ENCODE measurements at places on chromosomes 4 and X. TPM values are rescaled to one million over a fixed set of nuclear protein-coding genes. Genes with fewer than 3 reads are reported as not detected.

- no peak for DNase-seq
- H3K27me3 ChIP-seq: no peaks in the 10 kb centered on the region
- no peaks in the 10 kb centered on the region for H3K36me3 ChIP-seq
- H3K4me3 ChIP-seq: no peak overlapping the region
These were observed 40.4 kb upstream of the PDLIM5 start for GRCh38 chr4:94411296-94411695.

GRCh38 chrX:104565791-104566680 lies at the start of gene IL1RAPL2:
IL1RAPL2 (plus strand) TSS chrX:104566199.
- peaks cover 23% of the 10 kb centered on the region for H3K27me3 ChIP-seq
- no peaks in the 10 kb centered on the region for H3K4me1 ChIP-seq
- H3K27ac ChIP-seq: no peak within 1 kb of the TSS
- DNase-seq: peak; percentile 55

DNA sequence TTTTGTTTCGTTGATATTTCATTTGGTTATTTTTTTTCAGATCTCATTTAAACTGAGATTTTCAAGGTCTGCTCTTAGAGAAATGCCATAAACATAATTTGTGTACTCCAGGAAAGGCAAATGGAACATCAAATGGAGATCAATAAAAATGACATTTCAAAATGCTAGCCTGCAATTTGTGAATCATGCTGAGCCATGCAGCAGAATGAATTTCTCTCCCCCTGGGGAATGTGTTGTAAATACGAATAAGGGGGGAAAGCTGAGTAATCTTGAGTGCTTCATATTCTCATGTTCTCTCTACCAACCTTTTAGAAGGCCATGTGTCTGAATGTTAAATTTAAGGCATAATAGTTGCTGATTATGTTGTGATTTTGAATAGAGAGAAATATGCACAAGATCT lies 7.8 kb downstream of the ZCCHC4 start:
- no peak overlapping the region for H3K27ac ChIP-seq
- DNase-seq: no peak
- no peaks in the 10 kb centered on the region for H3K4me1 ChIP-seq
- H3K27me3 ChIP-seq: no peaks in the 10 kb centered on the region

The FAT1 gene
- 106 TPM for total RNA-seq

- H3K27ac ChIP-seq: no peak overlapping the region
- H3K4me3 ChIP-seq: no peak overlapping the region
- H3K4me1 ChIP-seq: no peaks in the 10 kb centered on the region
- H3K27me3 ChIP-seq: no peaks in the 10 kb centered on the region
- DNase-seq: no peak
- no peaks in the 10 kb centered on the region for H3K36me3 ChIP-seq
These were observed 263.7 kb upstream of the ETNPPL start for GRCh38 chr4:109026588-109026987.

GRCh38 chrX:10106806-10107205 lies 50.0 kb upstream of the CLCN4 start:
- H3K4me1 ChIP-seq: peaks cover 28% of the 10 kb centered on the region
- H3K4me3 ChIP-seq: no peak overlapping the region
- no peak overlapping the region for H3K27ac ChIP-seq
- peaks cover 8% of the 10 kb centered on the region for H3K36me3 ChIP-seq

GRCh38 chr4:7539186-7539585 lies 104.5 kb upstream of the PSAPL1 start:
- no peak overlapping the region for H3K4me3 ChIP-seq
- no peaks in the 10 kb centered on the region for H3K36me3 ChIP-seq
- no peaks in the 10 kb centered on the region for H3K27me3 ChIP-seq
- no peaks in the 10 kb centered on the region for H3K4me1 ChIP-seq
- DNase-seq: no peak
- H3K27ac ChIP-seq: no peak overlapping the region

DNA sequence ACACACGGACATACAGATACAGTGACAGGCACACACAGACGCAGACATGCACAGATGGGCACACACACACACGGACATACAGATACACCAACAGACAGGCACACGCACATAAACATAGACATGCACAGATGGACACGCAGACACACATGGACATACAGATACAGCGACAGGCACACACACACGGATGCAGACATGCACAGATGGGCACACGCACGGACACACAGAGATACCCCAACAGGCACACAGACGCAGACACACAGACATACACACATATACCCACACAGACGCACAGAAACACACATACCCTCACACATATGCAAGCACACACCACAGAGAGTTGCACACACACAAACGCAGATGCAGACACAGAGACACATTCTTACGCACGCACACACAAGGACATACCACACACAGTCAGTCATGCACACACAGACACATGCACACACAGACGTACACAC lies 24.4 kb upstream of the SLC25A6 start:
- H3K27me3 ChIP-seq: no peaks in the 10 kb centered on the region
- no peak overlapping the region for H3K4me3 ChIP-seq
- no peaks in the 10 kb centered on the region for H3K4me1 ChIP-seq
- H3K27ac ChIP-seq: no peak overlapping the region

DNA sequence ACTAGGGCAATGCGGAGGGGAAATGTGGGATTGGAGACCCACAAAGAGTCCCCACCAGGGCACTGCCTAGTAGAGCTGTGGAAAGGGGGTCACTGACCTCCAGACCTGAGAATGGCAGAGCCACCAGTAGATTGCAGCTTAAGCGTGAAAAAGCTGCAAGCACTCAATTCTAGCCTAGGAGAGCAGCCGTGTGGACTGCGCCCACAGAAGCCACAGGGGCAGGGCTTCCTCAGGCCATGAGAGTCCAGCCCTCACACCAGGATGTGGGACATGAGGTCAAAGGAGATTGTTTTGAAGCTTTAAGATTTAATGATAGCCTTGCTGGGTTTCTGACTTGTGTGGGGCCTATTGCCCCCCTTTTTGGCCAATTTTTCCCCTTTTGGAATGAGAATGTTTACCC lies 379.0 kb downstream of the INPP4B start:
- H3K36me3 ChIP-seq: no peaks in the 10 kb centered on the region
- no peaks in the 10 kb centered on the region for H3K4me1 ChIP-seq
- no peak overlapping the region for H3K27ac ChIP-seq
- no peak for DNase-seq
- no peak overlapping the region for H3K4me3 ChIP-seq

The CXorf58 gene
- total RNA-seq: 0.27 TPM

GRCh38 chr4:108854786-108855185 lies 91.9 kb upstream of the ETNPPL start:
- no peak overlapping the region for H3K27ac ChIP-seq
- no peak for DNase-seq

DNA sequence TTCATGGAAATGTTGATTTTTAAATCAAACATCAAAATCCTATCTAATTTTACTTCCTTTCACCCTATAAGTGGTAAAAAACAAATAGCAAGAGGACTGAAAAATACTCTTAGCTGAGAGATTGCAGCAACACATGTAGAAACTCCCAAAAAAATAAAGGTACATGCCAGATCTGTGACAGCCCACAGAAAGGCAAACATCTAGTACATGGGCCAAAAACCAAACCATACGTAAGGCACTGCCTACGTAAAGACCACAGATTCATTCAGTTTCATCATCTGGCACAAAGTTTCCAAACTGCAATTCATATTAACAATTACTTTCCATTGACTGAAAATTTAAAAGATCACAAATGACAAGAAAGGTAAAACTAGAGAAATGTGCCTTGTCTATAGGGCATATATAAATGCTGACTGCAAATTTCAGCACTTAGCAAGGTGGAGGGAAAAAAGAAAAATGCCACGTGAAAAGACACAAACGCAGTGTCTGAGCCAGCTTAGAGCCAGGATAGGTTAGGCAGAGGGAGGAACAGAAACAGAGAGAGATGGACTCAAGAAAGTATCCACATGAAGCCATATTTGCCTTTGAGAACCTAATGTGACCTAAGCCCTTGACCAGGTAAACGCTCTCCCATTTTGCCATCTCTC lies 88.1 kb downstream of the TSPAN5 start:
- no peaks in the 10 kb centered on the region for H3K27me3 ChIP-seq
- no peak overlapping the region for H3K27ac ChIP-seq
- H3K36me3 ChIP-seq: no peaks in the 10 kb centered on the region
- H3K4me1 ChIP-seq: no peaks in the 10 kb centered on the region

The DCAF8L2 gene
- not detected for total RNA-seq

GRCh38 chrX:1465286-1466231 lies 12.8 kb upstream of the ASMTL start:
- no peak for DNase-seq
- no peak overlapping the region for H3K27ac ChIP-seq
- no peaks in the 10 kb centered on the region for H3K4me1 ChIP-seq
- H3K27me3 ChIP-seq: peaks cover 11% of the 10 kb centered on the region
- H3K36me3 ChIP-seq: no peaks in the 10 kb centered on the region

DNA sequence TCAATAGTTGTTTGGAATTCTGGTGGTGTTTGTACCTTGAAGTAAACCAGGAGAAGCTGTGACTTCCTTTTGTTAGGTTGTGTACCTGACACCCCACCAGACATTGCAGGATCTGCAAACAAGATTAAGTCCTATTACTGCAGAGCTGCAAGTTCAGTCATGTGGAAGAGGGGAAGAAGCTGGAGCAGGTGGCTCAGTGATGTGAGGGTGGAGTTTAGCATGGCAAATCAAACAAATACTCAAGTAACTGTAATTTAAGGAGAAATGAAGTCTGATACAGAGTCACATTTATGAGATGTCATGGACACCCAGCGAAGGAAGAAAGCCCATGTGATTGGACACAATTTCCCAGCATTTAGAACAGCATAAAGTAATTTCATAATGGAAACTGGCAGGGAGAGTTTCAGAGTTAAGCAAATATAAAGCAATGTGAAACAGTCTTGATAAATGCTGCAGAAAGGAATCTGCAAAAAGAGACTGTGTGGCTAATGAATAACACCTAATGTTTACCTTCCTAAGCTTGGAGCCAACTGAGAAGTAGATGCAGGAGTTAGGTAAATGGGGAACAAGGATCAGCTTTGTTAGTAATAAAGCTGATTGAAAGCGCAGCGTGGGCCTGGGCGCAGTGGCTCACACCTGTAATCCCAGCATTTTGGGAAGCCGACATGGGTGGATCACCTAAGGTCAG lies 249.1 kb downstream of the GBA3 start:
- no peak overlapping the region for H3K4me3 ChIP-seq
- H3K36me3 ChIP-seq: no peaks in the 10 kb centered on the region

The UGT2B11 gene
- total RNA-seq: not detected

DNA sequence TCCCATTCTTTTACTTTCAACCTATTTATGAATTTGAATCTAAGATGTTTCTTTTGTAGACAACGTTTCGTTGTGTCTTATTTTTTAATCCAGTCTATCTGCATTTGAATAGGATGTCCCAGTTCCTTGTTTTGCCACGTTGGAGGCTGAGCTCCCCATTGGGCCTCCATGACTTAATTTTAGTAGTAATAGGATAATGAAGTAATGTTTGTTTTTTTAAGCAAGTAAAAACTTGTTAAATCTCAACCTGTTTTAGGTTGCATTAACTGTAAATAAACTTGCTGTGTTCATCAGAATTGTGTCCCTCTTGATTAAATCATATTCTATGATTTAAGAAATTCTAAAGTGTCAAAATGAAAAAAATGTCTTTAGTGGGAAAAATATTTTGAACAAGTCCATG lies 25.3 kb downstream of the SLAIN2 start:
- H3K4me1 ChIP-seq: peaks cover 24% of the 10 kb centered on the region
- no peak for DNase-seq
- no peaks in the 10 kb centered on the region for H3K27me3 ChIP-seq
- H3K27ac ChIP-seq: no peak overlapping the region
- H3K4me3 ChIP-seq: no peak overlapping the region
- no peaks in the 10 kb centered on the region for H3K36me3 ChIP-seq

GRCh38 chr4:101762025-101762424 lies 28.5 kb upstream of the BANK1 start:
- no peak overlapping the region for H3K4me3 ChIP-seq
- H3K36me3 ChIP-seq: no peaks in the 10 kb centered on the region
- no peaks in the 10 kb centered on the region for H3K4me1 ChIP-seq
- H3K27ac ChIP-seq: no peak overlapping the region
- DNase-seq: no peak

DNA sequence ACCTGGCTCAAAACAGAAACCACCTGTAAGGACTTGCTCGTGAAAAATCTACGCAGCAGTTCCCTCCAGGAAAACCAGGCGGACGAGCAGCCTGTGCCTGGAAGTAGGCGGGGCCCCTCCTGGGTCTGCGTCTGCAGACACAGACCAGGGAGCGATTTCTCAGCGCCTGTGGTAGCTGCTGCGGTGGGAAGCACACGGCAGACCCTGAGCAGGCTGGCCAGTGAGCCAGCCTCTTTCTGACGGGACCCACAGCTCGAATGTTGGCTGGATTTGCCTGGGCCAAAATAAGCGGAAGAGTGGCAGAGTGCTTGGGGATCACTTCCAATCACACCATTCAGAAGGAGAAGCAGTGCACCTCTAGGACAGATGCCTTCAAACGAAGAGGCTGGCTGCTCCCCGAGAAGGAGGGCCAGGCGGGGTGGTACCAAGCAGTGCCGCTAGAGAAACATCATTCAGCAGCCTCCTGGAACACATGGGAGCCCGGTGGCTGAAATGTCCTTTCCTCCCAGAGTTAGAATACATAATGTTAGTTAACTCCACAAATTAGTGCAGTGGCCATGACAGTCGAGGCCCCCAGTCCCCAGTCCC lies 85.9 kb downstream of the GATB start:
- no peaks in the 10 kb centered on the region for H3K27me3 ChIP-seq
- H3K36me3 ChIP-seq: peaks cover 5% of the 10 kb centered on the region
- no peak overlapping the region for H3K27ac ChIP-seq
- DNase-seq: peak; percentile 63
- H3K4me3 ChIP-seq: peak overlapping the region; percentile 39
- no peaks in the 10 kb centered on the region for H3K4me1 ChIP-seq

- no peak for DNase-seq
- H3K36me3 ChIP-seq: no peaks in the 10 kb centered on the region
- no peaks in the 10 kb centered on the region for H3K4me1 ChIP-seq
- no peaks in the 10 kb centered on the region for H3K27me3 ChIP-seq
These were observed 187.5 kb upstream of the TBC1D9 start for GRCh38 chr4:140943486-140944198.

- H3K4me3 ChIP-seq: no peak overlapping the region
- no peaks in the 10 kb centered on the region for H3K27me3 ChIP-seq
- peaks cover 16% of the 10 kb centered on the region for H3K4me1 ChIP-seq
- H3K27ac ChIP-seq: no peak overlapping the region
- H3K36me3 ChIP-seq: no peaks in the 10 kb centered on the region
These were observed 288.5 kb downstream of the FBXW7 start for GRCh38 chr4:152247271-152247975.

DNA sequence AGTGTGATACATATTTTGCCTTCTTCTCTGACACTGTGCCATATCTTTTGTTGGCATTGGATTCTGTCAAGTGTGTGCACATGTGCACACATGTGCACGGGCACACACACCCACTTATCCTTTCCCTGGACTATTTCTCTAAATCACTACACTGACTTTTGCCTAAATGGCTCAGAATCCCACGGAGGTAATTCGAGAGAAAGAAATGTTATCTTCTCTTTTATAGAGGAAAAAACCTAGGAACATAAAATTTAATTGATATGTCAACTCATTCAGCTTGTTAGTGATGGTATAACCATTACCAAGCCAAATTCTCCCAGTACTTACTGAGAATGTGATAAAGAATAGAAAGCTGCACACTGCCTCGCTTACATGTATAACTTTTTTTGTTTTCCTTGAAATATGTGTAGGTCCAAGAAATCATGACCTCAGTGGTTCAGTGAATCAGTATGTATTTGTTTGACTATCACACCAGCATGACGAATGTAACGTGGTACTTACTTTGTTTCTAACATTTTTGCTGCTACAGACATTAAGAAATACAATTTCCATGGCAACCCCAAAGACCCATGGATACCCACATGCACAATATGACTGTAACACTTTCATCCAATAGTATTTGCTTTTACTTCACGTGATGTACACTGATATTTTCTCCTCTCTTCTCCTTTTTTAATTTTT lies 163.0 kb downstream of the PCDH7 start:
- no peaks in the 10 kb centered on the region for H3K36me3 ChIP-seq
- H3K4me3 ChIP-seq: no peak overlapping the region
- no peak overlapping the region for H3K27ac ChIP-seq
- DNase-seq: no peak
